ENCODE measurements at places on chromosomes 7 and 10.

GRCh38 chr10:29650552-29650944 lies 15.8 kb upstream of the SVIL start:
- DNase-seq: no peak

- no peak for DNase-seq
Observed at GRCh38 chr10:100020886-100021253, 11.1 kb upstream of the DNMBP start.

GRCh38 chr7:152392254-152392653 lies 43.5 kb downstream of the KMT2C start:
- DNase-seq: no peak

DNA sequence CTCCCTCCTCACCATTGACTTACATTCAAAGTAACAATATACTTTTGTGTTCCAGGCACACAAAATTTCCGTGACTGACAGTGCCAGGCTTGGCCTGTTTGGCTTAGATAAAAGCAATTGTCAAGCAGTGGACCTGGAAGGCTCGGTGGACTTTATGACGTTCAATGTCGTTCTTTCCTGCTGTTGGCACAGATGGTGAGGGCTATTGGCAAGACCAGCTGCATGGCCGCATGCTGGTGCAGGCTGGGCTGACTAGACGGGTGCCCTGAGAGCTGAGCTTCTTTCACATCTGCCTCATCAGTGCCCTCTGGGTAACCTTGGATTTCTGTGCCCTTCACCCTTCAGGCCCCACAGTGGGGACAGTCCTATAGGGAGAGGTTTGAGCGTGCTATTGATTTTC lies 45.2 kb downstream of the WIPF3 start:
- DNase-seq: no peak

GRCh38 chr7:29386196-29386765 lies 177.4 kb upstream of the PRR15 start:
- no peak for DNase-seq

DNA sequence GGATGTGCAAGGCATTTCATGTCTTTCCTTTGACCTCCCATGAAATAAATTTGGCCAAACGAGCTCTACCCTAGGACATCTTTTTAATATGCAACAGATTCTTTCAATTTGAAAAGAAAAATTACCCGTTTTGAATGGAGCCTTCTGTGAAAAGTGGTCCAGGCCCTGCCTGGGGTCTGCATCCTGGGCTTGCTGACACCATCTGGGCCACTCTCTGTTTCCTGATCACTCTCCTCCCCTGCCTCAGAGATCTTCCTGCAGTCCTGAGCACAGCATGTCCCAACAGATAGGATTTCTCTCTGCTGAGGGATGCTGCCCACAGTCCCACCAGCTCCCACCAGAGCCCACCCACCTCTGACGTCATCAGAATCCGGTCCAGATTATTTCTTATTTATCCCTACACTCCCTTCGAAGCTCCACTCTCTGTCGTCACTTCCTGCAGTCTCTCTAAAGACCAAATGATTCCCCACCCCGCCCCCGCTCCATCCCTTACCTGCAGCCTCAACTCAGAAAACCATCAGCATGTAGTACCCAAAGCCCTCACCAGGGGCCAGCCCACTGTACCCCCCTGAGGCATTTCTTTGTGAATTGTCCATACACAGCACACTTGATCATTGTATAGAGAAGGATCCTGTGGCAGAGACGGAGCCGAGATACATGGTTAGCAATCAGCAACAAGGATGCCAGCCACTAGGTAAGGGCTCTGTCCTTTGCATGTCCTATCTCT lies 192.1 kb upstream of the MGMT start:
- no peak for DNase-seq

GRCh38 chr10:10873289-10873688 lies 144.4 kb upstream of the CELF2 start:
- DNase-seq: no peak

DNA sequence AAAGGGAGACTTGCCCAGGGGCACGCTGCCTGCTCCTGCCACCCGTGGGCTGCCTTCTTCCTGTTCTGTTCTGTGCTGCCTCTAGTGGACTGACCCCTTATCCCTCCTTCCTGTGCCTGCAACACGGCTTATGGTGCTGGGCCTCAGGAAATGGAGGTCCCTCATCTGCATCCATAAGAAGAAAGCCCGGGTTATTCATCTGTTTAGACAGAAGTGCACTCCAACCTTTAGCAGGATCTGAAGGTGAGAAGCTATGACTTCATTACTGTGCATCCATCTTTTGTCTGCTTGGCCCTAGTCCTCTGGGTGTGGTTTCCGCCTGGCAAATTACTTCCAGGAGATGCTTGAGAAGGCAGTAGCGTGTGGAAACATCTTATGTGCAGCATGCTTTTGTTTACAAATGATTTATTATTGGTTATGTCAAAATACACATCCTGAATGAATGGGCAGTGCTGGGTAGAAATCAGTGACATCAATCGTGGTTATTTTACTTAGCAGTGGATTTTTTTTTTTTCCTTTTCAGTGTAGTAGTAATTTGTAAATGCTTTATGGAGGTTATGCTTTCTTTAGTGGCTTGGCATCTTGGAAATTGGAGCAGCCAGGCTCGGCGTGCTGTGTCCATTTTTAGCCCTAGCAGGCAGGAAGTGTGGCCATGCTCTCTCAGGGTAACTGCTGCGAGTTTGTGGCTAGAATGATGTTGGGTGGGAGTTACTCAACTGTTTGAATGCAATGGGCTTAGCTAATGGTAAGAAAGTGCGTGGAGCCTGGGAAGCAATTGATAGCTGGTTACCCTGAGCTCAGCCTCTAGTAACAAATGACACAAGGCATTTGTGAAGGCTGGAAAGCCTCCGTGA lies 12.7 kb downstream of the PTPRE start:
- DNase-seq: no peak

DNA sequence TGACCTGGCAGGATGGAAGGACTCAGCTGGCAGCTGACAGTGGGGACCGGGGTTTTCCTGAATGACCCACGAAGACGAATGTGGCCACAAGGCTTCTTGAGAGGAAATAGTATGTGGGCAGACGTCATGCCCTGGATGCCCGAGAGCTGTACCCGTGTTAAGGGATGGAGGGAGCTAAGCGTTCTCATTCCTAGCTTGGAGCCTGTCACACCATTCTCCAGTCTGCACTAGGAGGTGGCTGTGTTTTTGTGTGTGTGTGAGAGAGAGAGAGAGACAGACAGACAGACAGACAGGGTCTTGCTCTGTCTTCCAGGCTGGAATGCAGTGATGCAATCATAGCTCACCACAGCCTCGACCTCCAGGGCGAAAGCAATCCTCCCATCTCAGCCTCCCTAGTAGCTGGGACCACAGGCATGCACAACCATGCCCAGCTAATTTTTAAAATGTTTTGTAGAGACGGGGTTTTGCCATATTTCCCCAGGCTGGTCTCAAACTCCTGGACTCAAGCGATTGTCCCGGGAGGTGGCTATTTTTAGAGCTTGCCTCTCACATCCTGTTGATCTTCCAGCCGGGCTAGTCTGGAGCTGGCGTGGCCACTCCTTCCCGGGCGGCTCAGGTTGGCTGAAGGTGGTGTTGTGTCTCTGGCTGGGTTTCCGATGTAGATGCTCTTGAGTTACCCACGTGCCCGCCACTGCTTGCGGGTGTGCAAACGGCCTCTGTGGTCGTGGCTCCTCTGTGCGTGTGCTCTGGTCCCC lies 2.1 kb downstream of the AMZ1 start:
- DNase-seq: no peak

DNA sequence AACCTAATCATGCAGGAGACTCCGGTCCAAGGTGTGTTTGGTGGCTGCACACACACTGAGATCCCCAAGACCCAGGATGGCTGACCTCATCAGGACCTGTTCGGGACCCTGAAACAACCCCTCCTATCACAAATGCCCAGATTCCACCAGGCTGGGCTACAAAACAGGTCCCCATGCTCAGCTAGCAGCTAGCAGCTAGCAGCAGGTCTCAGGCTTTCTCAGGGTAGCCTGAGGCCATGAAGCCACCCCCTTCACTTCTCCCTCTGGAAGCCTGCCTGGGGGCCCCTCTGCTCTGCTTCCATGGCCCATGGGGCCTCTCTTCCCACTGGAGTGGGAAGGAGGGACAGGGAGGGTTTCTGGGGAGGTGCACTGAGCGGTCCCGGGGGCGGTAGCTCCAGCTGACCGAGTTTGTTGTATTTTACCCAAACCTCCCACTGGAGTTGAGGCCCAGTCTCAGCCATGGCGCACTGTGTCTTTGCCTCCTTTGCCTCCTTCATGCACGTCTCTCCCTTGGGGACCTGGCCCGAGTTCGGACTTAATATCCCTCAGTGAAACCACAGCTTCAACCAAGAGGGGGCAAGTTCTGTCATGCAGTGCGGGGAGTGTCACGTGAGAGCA lies 95.1 kb upstream of the GPR26 start:
- DNase-seq: no peak

GRCh38 chr7:30755384-30756154 lies 3.6 kb downstream of the INMT start:
- DNase-seq: no peak

- DNase-seq: no peak
Observed at GRCh38 chr10:112773783-112774182, 176.3 kb upstream of the TCF7L2 start.

GRCh38 chr10:60200012-60200681 lies 189.5 kb downstream of the ANK3 start:
- DNase-seq: no peak

GRCh38 chr10:70190581-70190980 lies 20.3 kb upstream of the SAR1A start:
- no peak for DNase-seq

DNA sequence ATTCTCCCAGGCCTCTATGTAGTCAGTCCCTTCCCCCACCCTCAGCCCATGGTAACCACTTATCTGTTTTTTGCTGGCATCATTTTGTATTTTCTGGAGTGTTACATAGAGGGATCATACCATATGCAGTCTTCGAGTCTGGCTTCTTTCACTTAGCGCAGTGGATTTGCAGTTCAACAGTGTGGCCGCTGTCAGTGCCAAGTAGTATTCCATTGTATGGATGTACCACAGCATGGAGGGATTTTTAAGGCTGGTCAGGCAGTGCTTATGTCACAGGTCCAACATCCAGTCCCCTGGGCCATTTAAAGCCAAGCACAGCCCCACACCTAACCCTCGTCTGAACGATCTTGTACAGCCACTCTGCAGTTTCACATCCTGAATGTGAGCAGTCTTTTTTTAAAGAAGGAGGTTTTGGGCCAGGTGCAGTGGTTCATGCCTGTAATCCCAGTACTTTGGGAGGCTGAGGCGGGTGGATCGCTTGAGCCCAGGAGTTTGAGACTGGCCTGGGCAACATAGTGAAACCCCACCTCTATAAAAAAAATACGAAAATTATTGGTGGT lies 121.8 kb downstream of the CUX1 start:
- DNase-seq: peak; percentile 38

DNA sequence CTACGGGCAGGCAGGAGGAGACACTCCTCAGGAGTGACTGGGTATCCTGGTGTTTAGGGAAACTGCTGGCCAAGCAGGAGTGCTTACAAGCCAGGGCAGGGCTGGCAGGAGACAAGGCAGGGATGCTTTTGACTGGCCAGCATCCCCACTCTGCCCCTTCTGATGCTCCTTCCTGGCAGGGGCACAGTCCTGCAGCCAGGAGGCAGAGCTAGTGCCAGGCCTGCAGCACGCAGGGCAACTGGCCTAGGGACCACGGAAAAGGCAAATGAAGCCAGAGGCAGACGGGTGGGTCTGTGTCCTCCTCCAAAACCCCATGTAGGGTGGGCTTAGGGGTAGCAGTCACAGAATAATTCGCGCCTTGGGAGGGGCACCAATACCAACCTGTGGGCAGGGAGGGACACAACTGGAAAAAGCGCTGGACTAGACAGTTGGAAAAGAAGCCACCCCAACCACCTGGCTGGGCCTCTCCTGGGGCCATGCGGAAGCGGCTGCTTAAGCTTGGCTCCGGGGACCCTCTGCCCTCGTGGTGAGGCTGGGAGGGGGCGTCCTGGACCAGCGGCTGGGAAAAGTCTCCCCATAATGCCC lies 4.8 kb downstream of the IMPDH1 start:
- no peak for DNase-seq
